ENCODE measurements at places on chromosomes 11 and 22. TPM values are rescaled to one million over a fixed set of nuclear protein-coding genes. Genes with fewer than 3 reads are reported as not detected.

RCOR2 gene
- 0.94 TPM for polyA plus RNA-seq

GRCh38 chr11:76167590-76167989 is 38.7 kb downstream of the WNT11 start:
- DNase-seq: no peak

OR8G5 gene
- polyA plus RNA-seq: not detected

DNA sequence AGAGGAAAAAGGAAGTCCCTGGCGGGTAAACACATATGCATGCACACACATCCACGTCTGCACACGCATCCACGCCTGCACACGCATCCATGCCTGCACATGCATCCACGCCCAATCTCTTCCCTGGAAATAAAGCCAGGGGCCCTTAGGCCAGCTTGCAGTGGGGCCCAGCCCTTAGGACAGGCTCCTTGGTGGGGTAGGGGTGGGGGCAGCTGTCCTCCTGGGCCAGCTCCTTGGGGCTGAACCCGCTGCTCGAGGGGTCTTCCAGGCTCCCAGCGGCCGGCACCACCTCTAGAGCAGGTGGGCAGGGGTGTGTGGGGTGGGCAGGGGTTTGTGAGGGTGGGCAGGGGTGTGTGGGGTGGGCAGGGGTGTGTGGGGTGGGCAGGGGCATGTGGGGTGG is 1.9 kb downstream of the C11orf21 start:
- DNase-seq: no peak

DNA sequence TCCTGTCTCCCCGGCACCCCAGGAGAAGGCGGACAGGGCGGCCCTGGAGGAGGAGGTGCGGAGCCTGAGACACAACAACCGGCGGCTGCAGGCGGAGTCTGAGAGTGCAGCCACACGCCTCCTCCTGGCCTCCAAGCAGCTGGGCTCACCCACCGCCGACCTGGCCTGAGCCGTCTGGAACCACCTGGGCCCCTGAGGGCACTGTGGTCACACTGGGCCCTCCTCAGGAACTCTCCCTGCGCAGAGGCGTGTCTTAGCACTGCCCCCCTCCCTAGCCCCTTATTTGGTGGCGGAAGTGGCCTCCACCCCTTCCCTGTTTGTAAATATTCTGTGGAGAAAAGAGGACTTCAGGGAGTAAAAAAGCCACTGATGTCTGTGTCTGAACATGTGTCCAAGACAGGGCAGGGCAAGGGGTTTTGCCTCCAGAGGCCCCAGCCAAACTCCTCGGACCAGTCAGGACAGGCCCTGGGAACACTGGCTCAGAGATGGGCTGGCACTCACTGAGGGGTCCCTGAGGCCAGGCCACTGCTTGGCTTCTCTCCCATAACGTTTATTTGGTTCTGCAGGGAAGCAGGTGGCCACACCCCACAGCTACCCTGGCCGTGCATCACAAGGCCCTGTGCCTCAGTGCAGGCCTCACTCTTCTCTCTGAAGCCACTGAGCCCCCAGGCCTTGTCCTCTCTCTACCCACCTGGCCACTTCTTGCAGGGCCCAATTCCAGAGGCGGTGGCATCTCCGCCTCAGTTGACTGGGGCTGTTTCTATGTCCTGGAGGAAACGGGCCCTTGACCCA is 12.0 kb downstream of the RELA start:
- peak; percentile 70 for DNase-seq

- no peak for DNase-seq
These were observed 115.9 kb downstream of the ATM start for GRCh38 chr11:108338750-108339149.

DNA sequence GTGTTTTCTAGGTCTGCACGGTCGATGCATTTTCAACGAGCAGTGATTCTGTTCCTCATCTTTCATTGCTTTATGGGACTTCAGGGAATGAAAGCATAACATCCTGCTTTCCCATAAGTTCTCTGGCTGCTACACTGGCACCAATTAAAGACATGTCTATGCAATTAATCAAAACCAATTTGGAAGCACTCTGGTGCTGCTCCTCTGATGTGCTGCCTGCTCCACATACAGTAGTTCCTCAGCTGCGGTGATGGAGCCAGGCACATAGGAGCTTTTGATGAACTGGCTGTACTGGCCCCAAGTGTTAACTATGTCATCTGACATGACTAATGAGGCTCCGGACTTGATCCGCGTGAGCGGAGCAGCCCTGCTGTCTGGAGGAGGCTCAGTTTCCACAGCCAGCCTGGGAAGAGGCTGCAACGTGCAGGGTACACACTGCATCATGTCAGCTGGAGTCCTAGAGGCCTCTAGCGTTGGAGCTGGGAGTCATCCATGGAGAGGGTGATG is 29.8 kb downstream of the GVQW3 start:
- DNase-seq: no peak

DNA sequence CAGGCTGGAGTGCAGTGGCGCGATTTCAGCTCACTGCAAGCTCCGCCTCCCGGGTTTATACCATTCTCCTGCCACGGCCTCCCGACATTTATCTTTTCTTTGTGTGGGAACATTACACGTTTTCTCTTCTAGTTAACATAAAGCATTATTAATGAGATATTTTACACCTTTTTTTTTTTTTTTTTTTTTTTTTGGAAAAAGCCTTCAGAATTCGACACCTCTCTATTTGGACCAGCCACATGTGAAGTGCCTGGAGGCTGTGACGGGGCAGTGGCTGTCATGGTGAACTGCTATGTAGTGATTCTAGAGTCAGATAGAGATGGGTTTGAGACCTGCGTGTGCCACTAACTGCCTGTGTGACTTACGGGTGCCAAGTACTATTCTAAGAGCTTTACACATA is 64.3 kb downstream of the SMIM38 start:
- DNase-seq: no peak

DNA sequence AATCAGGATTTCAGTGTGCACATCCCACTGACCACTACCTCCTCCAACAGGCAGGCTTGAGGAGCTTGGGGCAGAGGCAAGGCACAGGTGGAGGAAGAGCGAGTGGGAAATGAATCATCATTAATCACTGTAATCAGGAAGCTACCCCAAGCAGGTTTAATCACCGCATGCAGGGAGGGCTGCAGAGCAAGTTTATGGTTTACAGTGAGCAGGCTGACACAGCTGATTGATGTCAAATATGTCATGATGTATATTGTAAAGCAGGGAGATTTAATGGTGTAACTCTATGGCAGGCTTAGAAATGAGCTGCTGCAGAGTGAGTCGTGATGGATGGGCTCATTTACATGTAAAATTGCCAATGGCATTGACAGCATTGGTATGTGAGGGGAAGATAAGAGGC is 441.0 kb downstream of the NTM start:
- no peak for DNase-seq

DNA sequence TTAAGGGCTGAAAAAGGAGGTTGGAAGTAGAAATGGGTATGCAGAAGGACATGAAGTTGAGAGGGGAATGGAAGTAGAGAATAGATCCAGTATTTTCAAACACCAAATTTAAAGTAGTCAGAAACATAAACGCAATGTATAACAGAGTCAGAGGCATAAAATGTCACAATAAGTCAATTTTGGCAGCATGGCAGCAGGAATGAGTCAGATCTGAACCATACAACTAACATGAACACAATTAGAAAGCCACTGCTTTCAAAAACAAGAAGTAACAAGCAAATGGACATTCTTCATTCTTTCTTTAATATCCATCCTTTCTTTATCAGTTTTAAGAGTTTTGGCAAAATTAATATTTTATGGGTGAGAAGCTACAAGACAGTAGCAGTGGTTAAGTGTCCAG is 2.5 kb downstream of the CHORDC1 start:
- DNase-seq: no peak

DNA sequence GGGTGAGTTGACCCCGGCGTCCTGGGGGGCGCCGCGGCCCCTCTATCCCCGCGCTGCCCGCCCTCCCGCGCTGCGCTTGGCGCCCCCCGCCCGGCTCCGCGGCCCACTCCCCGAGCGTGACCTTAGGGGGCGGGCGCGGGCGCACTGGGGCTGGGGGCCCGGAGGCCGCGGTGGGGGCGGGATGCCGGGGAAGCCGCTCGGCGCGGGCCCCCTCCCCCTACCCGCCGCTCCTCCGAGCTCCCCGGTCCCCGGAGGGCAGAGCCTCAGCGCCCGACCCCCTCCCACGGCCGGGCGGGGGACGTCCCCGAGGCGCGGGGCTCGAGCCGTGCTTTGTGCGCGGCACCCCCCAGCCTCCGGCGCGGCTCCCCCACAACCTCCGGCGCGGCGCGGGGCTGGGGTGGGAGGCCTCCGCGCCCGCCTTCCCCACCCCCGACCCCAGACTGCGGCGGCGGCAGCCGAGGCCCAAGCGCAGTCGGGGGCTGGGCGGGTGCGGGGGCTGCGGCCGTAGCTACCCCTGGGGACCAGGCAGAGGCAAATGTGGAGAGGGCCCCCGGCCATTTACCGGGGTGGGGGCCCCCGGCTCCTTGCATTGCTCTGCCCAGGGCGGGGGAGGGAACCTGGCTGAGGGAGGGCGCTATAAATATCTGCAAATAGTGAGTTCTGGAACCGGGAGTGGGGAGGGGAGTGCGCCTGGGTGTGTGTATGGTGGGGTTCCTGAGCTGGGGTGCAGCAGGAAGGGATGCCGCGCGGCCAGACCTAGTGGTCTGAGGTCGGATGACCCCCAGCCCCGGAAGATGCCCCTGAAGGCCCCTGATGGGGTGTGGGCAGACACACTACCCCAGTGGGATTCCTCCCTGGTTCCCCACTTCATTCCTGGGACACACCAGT is 988 bp downstream of the MGAT3 start:
- DNase-seq: no peak

TESMIN gene
- polyA plus RNA-seq: 1.6 TPM

DNA sequence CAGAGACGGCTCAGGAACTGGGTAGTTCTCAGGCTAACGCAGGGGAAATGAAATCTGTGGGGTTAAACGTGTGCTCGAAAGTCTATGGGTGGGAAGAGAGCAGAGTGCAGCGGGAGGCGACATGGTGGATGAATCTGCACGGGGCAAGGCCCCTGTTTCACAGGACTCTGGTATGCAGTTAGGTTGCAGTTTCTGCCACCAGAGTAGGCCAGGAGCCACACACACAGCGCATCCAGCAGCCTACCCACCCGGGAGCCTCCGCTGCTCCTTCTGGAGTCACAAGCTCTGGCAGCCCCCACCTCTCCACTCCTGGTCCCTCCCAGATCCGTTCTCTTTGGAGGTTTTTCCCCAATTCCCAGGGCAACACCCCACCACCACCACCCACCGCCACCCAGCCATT is 27.0 kb downstream of the SPATA19 start:
- DNase-seq: no peak

MS4A7 gene
- 5.4 TPM for polyA plus RNA-seq

GGTLC2 gene
- polyA plus RNA-seq: not detected

DNA sequence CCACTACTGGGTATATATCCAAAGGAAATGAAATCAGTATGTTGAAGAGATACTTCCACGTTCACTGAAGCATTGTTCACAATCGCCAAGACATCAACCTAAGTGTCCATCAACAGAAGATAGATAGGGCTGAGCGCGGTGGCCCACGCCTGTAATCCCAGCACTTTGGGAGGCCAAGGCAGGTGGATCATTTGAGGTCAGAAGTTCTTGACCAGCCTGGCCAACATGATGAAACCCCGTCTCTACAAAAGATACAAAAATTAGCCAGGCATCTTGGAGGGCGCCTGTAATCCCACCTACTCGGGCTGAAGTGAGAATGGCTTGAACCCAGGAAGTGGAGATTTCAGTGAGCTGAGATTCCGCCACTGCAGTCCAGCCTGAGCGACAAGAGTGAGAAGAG is 12.7 kb downstream of the EIF3F start:
- DNase-seq: no peak

LRRC74B gene
- 0.03 TPM for polyA plus RNA-seq

NFRKB gene
- 15.3 TPM for polyA plus RNA-seq

DNA sequence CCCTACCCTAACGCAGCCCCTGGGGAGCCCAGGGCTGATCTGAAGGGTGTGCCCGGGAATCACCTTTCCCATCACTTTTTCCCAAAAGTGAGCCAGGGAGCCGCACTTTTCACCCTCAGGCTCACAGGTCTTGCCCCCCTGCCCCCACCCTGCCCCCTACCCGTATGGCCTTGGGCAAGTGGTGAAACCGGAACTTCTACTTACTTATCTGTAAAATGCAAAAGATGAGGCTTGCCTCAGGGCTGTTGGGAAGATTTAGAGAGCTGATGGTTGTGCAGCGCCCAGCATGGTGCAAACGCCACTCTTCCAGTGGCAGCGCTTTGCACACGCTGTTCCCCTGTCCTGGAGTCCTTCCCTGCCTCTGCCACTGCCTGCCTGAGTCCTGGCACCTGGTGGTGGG is 8.0 kb downstream of the SYT12 start:
- DNase-seq: no peak

OR2AG2 gene
- polyA plus RNA-seq: not detected

- no peak for DNase-seq
These were observed 695.7 kb downstream of the NELL1 start for GRCh38 chr11:21364866-21365624.

DNA sequence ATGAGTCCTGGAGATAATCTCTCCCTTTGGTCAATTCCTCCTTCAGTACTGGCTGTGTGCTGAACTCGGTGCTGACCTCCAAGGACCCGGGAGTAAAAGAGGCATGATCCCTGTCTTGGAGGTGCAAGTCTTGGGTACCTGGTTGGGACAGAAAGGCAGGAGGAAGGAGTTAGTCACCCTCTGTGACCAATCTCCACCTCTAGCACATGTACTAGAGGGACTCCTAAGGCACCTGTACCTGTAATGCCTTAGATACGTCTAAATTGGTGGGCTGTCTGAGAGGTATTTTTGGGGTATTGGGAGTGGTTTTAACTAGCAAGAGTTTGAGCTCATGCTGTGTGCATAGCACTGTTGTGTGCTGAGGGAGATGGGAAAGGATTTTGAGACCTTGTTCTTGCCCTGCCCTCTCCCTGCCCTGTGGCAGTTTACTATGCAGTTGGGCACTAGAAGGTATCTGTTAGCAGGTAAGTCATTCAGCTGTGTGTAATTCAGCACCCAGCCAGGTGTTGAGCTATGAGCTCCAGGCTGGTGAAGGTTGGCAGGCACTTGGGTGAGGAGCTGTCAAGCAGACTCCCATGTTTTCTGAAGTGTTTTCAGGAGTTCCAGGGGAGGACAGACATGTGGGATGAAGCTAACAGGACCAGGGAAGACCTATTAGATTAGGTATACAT is 2.5 kb downstream of the PANX1 start:
- no peak for DNase-seq

ARHGEF17 gene
- polyA plus RNA-seq: 38.0 TPM

DNA sequence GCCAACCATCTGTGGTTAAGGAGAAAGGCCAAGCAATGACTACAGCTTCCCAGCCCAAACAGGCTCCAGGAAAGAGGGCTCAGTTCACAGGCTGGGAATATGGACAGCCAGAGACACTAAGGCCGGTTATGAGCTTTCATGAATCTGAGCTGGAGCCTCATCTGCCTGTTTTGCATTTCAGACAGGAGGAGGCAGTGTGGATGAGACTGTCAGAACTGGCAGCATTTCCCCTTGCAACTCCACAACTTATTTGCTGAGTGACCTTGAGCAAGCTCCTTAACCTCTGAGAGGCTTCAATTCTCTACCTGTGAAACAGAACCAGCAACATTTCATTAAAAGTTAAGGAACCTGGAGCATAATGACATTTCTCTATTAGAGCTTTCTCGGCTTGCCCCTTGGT is 264.0 kb downstream of the ETS1 start:
- DNase-seq: no peak

GRCh38 chr11:45964911-45965389 is 42.5 kb downstream of the LARGE2 start:
- peak; percentile 74 for DNase-seq

- no peak for DNase-seq
These were observed 123.5 kb downstream of the MPPED1 start for GRCh38 chr22:43535336-43535735.
